ENCODE measurements at places on chromosomes 5 and 9.

GRCh38 chr5:103532086-103532734 lies 30.4 kb downstream of the NUDT12 start:
- DNase-seq = no peak

DNA sequence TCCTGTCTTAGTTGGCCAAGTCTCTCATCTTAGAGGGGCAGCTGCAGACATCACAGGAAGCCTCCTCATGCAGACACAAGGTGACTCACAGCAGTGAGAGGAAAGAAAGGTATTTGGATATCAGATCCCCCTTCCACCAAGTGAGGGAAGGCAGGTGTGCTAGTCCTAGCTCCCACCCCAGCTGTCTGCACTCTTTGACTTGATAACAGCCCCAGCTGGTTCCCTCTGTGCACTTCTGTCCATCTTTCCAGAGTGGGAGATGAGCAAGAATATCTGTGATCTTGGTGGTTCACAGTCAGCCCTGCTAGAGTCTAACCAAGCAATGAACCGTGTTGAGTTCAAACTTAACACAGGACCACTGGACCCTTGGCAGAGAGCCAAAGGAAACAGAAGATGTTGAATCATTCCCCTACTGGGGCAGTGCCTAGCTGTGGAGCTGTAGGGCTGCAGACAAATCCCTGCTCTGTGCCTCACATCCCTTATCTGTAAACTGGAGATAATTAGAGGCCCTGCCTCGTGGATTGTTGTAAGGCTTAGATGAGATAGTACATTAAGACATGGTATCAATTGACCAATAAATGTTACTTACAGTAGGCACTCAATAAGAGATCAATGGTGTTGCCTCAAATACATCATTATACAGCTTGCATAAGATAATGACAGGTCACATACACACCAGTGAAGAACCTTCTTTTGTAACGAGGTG lies 39.1 kb downstream of the SH3RF2 start:
- DNase-seq = no peak

GRCh38 chr5:170907758-170908157 lies 45.9 kb downstream of the RANBP17 start:
- no peak for DNase-seq

- DNase-seq = no peak
Observed at GRCh38 chr5:42555010-42555409, 131.8 kb downstream of the GHR start.

GRCh38 chr5:150411245-150411979 lies 1.3 kb downstream of the CD74 start:
- no peak for DNase-seq

GRCh38 chr9:134321946-134322741 lies 4.1 kb upstream of the RXRA start:
- no peak for DNase-seq

- no peak for DNase-seq
Observed at GRCh38 chr5:30871196-30871595, 322.3 kb upstream of the CDH6 start.

- no peak for DNase-seq
Observed at GRCh38 chr9:94624629-94625028, 14.7 kb downstream of the FBP1 start.

DNA sequence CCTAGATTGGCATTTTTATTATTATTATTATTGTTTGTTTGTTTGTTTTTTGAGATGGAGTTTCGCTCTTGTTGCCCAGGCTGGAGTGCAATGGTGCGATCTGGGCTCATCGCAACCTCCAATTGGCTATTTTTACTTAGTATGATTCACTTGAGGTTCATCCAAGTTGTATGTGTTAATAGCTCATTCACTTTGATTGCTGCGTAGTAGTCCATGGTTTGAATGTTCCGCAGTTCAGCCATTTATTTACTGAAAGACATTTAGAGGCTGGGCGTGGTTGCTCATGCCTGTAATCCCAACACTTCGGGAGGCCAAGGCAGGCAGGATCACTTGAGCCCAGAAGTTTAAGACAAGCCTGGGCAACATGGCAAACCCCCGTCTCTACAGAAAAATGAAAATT lies 22.6 kb upstream of the MELK start:
- no peak for DNase-seq

GRCh38 chr9:36407122-36407723 lies 7.2 kb upstream of the RNF38 start:
- DNase-seq = peak; percentile 4

GRCh38 chr9:93132946-93133680 lies 938 bp downstream of the NINJ1 start:
- no peak for DNase-seq

GRCh38 chr9:38042626-38043357 lies 26.2 kb downstream of the SHB start:
- no peak for DNase-seq

DNA sequence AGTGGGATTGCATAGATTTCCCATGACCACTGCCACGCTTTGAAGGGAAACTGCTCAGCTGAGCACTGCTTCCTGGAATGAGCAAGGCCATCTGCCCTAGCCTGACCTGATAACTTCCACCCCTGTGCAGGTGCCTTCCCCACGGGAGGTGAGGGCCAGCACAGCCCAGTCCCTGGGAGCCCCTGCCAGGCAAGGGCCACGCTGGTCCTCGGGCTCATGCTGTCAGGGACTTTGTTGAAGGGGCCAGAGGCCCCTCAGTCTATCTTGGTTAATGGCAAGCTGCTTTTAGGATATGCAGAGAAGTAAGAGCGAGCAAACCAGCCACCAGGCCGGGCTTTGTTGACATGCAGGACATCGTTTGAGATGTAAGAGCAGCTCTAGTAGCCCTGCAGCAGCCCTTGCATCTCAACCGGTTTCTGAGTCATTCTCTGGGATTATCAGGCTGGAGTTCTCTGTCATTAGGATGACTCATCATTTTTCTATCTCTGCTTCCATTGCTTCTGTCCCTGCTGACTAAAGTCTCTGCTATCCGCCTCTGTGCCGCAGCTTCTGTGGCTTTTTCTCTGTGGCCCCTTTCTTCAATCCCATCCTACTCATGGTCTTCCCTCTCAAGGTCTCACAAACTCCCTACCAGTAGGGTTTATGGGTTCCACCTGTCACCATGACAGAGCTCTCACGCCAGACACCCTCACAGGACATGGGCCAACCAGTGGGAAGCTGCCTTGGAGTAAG lies 30.6 kb upstream of the IQGAP2 start:
- no peak for DNase-seq

GRCh38 chr5:135883441-135883840 lies 12.2 kb downstream of the IL9 start:
- no peak for DNase-seq

GRCh38 chr5:143213851-143214363 lies 189.6 kb downstream of the NR3C1 start:
- DNase-seq = no peak

- DNase-seq = no peak
Observed at GRCh38 chr9:120212153-120212852, 367.7 kb downstream of the CDK5RAP2 start.

DNA sequence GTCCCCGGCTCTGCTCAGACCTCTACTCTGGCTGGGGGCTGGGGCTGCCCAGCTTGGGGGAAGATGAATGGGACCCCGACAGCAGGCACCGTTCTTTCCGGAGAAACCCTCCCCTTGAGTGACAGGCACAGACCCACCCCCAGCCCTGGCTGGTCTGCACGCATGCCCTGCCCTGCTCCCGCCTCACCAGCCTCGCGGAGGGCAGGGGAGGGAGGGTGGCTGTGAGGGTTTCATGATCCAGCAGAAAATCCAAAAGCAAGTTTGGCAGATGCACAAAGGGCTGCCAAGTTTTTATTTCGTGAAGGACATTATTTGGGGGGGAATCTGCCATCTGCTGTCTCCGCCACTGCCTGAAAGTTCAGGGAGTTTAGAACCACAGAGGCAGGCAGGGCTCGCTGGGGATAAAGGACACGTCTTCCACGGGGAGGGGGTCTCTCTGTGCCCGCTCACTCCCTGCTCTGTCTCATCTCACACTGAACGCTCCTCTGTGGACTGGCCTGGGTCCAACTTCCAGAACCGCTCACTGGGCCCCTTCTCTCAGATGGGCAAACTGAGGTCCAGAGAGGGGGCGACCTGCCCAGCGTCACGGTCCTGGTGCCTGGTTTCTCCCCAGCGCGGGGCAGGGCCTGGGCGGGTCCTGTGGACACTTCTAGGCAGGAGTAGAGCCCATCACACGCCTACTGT lies 92.9 kb downstream of the RXRA start:
- DNase-seq = no peak

- DNase-seq = no peak
Observed at GRCh38 chr5:172953776-172954675, 5.2 kb upstream of the RPL26L1 start.

- no peak for DNase-seq
Observed at GRCh38 chr5:138809391-138809790, 56.2 kb downstream of the CTNNA1 start.

DNA sequence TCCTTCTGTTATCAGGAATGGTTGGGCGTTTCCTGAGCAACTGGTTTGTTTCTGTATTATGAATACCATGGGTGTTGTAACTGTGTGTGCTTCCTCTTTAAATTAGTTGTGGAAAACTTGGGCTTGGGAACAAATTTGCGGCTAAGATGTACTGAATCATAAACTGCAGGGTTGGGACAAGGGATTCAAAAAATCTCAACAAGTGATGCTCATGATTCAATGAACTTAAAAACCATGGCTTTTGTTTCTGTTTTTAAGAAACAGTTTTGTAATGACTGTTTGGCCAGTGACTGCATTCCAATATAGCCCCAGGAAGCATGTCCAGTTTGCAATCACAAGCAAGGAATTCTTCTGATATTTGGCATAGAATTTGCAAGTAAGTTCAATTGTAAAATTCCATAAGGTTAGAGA lies 657.5 kb upstream of the WWC1 start:
- DNase-seq = no peak

- DNase-seq = no peak
Observed at GRCh38 chr5:169065400-169065799, 235.5 kb downstream of the SLIT3 start.

- DNase-seq = no peak
Observed at GRCh38 chr5:14948383-14948782, 76.8 kb upstream of the ANKH start.

- DNase-seq = no peak
Observed at GRCh38 chr9:138047469-138048040, 170.0 kb downstream of the CACNA1B start.

GRCh38 chr9:37820142-37820541 lies 19.5 kb downstream of the DCAF10 start:
- DNase-seq = no peak

GRCh38 chr9:80387828-80388227 lies 816.1 kb downstream of the TLE4 start:
- DNase-seq = no peak

DNA sequence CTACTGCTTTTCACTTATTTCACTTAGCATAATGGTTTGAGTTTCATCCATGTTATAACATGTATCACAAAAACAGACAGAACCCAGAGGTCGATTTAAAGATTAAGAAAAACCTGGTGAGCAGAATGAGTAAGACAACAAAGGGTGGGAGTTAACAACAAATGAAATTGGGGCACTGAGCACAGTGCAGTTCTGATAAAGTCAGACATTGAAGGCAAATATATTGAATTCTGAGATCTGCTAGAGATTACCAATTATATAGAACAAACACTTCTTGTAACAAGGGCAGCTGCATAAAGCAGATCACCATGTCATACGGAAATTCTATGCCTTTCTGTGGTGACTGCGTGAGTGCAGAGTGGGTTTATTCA lies 517.3 kb upstream of the RORB start:
- peak; percentile 45 for DNase-seq

GRCh38 chr5:10729320-10730042 lies 31.6 kb downstream of the DAP start:
- no peak for DNase-seq

GRCh38 chr5:31106278-31106677 lies 87.2 kb upstream of the CDH6 start:
- no peak for DNase-seq

DNA sequence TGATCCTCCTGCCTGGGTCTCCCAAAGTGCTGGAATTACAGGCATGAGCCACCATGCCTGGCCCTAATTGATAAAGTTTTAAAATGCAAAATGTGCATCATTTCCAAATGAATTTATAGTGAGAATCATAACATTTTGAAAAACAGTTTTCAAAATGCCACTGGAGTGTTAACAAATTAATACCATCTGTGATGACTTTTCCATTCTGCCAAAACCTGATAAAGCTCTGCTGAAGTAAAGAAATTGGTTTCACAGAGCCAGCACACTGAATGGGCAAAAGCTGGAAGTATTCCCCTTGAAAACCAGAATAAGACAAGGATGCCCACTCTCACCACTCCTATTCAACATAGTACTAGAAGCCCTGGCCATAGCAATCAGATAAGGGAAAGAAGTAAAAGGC lies 89.6 kb downstream of the MUSK start:
- DNase-seq = no peak

DNA sequence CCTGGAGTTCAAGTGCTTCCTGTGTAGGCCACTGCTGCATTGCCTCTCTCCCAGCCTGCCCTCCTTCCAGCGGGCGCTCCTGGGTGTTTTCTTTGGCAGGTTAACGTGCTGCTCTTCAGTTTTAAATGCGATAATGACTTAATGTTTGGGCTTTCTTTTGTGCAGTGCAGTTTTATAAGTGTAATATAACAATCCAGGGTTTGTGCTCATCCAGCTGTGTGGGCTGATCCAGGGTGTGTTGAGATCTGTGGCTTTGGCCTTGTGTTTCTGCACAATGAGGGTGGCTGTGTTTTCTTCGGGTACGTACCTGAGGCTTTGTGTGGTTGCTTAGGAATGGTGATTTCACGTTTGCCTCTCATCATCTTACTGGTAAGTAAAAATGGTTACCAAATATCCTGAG lies 50.6 kb downstream of the PCSK5 start:
- no peak for DNase-seq

Measured in SHP77 treated with DMSO at 0.1 percent for 48 hours (cell line).